ENCODE measurements at places on chromosomes 12 and 14. TPM values are rescaled to one million over a fixed set of nuclear protein-coding genes. Genes with fewer than 3 reads are reported as not detected.

DNA sequence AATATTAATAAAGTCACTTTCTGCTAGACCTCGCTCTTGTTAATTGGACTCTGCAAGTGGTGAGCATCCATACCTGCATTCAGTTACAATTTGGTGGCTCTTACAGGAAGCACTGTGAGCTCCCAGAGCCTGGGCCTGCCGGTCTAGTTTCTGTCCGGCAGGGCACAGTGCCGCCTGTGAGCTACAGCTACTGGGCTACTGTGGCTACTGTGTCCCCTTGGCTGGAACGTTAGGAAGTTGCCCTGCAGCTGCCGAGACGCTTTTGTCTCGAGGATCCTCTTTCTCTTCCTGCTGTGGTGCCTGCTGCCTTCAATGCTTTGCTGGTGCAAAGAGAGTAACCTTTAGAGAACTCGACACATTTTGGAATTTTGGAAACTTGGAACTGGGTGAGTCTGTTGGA, 44.6 kb upstream of the PTGDR start:
- H3K27me3 ChIP-seq, result no peaks in the 10 kb centered on the region
- no peaks in the 10 kb centered on the region for H3K36me3 ChIP-seq
- DNase-seq, result no peak
- H3K4me1 ChIP-seq, result no peaks in the 10 kb centered on the region

DNA sequence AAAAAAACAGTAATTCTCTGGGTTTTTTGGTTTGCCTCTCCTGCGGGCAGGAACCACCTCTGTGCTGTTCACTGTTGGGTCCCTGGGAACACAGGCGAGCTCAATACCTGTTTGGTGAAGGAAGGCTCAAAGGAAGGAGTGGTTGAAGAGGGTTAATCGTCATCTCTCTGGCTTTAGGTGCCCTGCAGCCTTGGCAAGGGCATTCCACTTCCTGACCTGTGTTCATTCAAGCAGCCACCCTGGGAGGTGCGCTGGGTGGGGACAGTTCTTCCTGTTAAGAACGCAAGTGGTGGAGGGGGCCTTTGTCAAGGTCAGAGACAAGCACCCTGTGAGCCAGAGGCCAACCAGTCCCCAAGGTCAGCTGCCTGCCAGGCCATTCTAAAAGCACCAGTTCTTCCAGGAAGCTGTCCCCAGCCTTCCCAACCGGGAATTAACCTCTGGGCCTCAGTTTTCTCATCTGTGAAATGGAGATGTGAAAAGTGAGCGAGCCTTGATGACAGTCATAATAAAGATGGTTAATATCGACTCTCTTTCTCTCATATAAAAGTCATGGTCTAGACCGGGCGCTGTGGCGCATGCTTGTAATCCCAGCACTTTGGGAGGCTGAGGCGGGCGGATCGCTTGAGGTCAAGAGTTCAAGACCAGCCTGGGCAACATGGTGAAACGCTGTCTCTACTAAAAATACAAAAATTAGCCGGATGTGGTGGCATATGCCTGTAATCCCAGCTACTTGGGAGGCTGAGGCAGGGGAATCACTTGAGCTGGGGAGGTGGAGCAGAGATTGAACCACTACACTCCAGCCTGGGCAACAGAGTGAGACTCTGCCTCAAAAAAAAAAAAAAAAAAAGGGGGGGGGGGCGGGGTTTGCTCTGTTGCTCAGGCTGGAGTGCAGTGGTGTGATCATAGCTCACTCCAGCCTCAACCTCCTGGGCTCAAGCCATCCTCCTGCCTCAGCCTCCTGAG, 6.1 kb downstream of the RHOF start:
- no peaks in the 10 kb centered on the region for H3K36me3 ChIP-seq
- DNase-seq, result no peak
- peaks cover 21% of the 10 kb centered on the region for H3K4me1 ChIP-seq

DNA sequence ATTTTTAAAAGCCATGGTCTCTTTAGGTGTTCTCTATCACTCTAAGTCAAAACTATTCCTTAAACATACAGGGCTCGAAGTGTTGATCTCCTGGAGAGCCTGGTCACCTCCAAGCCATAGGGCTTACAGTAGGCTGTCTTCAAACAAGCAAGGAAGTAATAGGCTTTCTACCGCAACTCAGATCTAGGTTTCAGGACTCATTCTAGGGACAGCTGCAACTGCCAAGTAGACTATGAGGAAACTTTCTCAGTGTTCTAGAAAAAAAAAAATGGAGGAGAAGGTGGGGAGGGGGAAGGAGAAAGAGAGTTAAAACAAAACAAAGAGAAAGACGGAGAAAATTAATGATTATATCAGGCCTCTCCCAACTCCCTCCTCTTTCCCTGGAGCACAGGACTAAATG, 106.9 kb upstream of the ETV6 start:
- no peak overlapping the region for H3K4me3 ChIP-seq
- no peaks in the 10 kb centered on the region for H3K36me3 ChIP-seq
- no peaks in the 10 kb centered on the region for H3K27me3 ChIP-seq
- no peak overlapping the region for H3K27ac ChIP-seq
- H3K4me1 ChIP-seq, result peaks cover 45% of the 10 kb centered on the region

DNA sequence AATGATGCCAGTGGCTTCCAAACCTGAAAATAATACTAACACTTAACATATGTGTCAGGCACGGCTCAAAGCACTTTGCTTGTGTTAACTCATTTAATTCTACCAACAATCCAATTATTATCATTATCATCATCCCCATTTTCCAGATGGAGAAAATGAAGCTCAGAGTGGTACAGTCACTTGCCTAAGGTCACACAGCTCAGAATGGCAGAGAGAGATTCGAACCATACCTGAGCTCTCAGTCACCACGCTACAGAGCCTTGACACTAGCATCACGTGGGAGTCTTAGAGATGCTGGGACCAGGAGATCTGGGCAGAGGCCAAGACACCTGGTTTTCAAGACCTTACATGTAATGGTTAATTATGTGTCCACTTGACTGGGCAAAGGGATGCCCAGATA, 34.2 kb downstream of the DHX37 start:
- H3K36me3 ChIP-seq, result peaks cover 93% of the 10 kb centered on the region
- DNase-seq, result no peak
- no peak overlapping the region for H3K4me3 ChIP-seq
- H3K4me1 ChIP-seq, result no peaks in the 10 kb centered on the region
- H3K27ac ChIP-seq, result no peak overlapping the region

DNA sequence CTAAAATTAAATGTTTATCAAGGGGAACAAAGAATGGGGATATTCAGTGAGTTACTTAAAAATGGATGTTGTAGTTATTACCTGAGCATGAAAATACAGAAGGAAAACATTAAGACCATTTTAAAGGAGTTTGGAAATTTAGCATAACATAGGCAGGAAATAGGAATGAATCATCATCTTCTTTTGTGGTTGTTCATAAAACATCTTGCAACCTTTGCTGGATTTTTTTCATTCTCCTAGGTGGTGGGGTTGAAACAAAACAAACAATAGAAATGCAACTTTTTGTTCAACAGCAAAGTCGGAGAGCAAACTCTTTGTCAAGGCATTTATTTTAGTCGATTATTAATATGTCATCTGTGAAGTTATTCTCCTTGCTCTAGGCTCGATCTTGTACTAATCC, 275.1 kb downstream of the IPO8 start:
- no peaks in the 10 kb centered on the region for H3K36me3 ChIP-seq
- no peak for DNase-seq
- H3K27ac ChIP-seq, result no peak overlapping the region
- no peaks in the 10 kb centered on the region for H3K27me3 ChIP-seq
- H3K4me1 ChIP-seq, result no peaks in the 10 kb centered on the region

- H3K27me3 ChIP-seq, result no peaks in the 10 kb centered on the region
- no peak overlapping the region for H3K4me3 ChIP-seq
- H3K4me1 ChIP-seq, result no peaks in the 10 kb centered on the region
- no peak for DNase-seq
Measured at GRCh38 chr14:65627315-65627714, 214.8 kb downstream of the FUT8 start.

DNA sequence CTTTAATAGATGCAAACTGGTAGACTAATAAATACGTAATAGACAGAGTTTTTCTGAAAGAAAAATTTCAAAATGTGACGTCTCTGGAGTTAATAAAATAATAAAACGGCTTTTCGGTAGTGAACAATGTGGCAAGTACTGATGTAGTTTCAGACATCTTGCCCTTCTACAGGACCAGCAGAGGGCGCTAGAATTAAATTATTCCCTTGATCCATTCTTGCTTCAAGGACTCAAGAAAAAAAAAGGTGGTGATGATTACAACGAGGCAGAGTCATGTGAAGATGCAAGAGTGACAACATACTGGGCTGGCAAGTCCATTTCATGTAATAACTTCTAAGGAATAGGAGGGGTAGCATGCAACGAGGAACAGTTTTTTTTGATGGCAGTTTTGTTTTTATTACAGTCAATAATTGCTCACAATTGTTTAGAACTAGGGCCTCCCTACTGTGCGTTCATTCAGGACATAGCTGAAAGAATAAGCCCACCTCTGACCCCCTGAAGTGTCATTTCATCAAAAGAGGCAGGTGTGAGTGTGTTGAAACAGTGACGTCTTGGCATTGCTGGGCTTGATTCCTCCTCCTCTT, 101.0 kb upstream of the GZMB start:
- peaks cover 9% of the 10 kb centered on the region for H3K4me1 ChIP-seq
- no peak overlapping the region for H3K27ac ChIP-seq
- no peak overlapping the region for H3K4me3 ChIP-seq
- no peaks in the 10 kb centered on the region for H3K27me3 ChIP-seq

GRCh38 chr14:32202491-32202997, 525 bp downstream of the RNU6-8 start:
- DNase-seq, result no peak
- peak overlapping the region; percentile 85 for H3K27ac ChIP-seq
- H3K27me3 ChIP-seq, result no peaks in the 10 kb centered on the region

DNA sequence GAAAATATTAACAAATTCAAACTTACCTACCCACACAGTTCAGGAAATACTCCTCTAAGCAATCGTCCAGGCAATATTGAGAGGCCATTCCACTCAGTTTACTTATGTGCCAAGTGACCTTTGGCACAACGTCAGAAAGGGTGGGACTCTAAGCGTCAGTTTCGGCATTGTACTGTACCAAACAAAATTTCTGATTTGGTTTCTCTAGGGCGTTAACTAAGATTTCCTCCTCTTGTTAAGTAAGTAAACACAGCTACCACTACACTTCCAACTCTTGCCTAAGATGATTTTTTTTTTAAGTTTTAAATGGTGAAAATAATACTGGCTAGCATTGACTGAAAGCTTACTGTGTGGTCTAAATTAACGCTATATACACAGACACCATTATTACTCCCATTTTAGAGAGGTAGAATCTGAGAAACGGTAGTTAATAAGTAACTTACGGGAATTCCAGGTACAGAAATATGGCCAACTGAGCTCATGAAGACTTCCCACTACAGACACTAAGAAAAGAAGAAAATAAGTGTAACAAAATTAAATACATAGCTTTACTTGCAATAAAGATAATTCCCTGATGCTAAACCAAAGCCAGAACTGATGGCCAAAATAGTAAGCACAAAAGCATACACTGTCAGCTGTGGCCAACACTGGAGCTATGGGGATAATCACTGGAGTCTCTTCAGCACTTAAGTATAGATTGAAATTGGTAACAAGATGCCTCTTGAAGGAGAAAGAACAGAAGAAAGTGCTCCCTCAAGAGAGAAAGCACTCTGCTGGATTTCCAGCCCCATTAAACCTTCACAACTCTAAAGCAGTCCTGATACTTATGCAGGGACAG, 76.1 kb downstream of the EPS8 start:
- no peaks in the 10 kb centered on the region for H3K36me3 ChIP-seq
- no peak for DNase-seq
- H3K27ac ChIP-seq, result peak overlapping the region; percentile 41
- H3K4me1 ChIP-seq, result no peaks in the 10 kb centered on the region
- H3K4me3 ChIP-seq, result peak overlapping the region; percentile 24
- H3K27me3 ChIP-seq, result no peaks in the 10 kb centered on the region

GRCh38 chr12:51867796-51868428, 19.4 kb upstream of the FIGNL2 start:
- peaks cover 33% of the 10 kb centered on the region for H3K4me1 ChIP-seq
- H3K27me3 ChIP-seq, result peaks cover 10% of the 10 kb centered on the region
- DNase-seq, result no peak
- H3K27ac ChIP-seq, result no peak overlapping the region
- no peaks in the 10 kb centered on the region for H3K36me3 ChIP-seq

GRCh38 chr14:97832776-97833175, 1035.6 kb downstream of the VRK1 start:
- no peaks in the 10 kb centered on the region for H3K4me1 ChIP-seq
- H3K27ac ChIP-seq, result no peak overlapping the region
- DNase-seq, result no peak
- H3K36me3 ChIP-seq, result no peaks in the 10 kb centered on the region
- H3K4me3 ChIP-seq, result no peak overlapping the region

GRCh38 chr14:69643430-69644200, 32.2 kb downstream of the SUSD6 start:
- H3K27me3 ChIP-seq, result no peaks in the 10 kb centered on the region
- H3K4me1 ChIP-seq, result peaks cover 64% of the 10 kb centered on the region
- peak overlapping the region; percentile 55 for H3K27ac ChIP-seq
- DNase-seq, result no peak
- no peaks in the 10 kb centered on the region for H3K36me3 ChIP-seq

BICDL1 gene
- total RNA-seq, result 1.2 TPM

PCNX1 gene
- 59.4 TPM for total RNA-seq

HPD gene
- total RNA-seq, result 3.3 TPM

UNC79 gene
- 0.19 TPM for total RNA-seq

PLEK2 gene
- total RNA-seq, result 0.66 TPM

SMCO2 gene
- not detected for total RNA-seq

GALNT9 gene
- total RNA-seq, result 0.58 TPM

ZNF891 gene
- 2.6 TPM for total RNA-seq

CMKLR1 gene
- 14.5 TPM for total RNA-seq

SLCO1B1 gene
- total RNA-seq, result not detected

CAPZA3 gene
- total RNA-seq, result not detected

Data from esophagus muscularis mucosa (tissue), 4 donors.